ENCODE measurements at places on chromosomes 11 and 22. TPM values are rescaled to one million over a fixed set of nuclear protein-coding genes. Genes with fewer than 3 reads are reported as not detected.

GRCh38 chr11:33669598-33670249 lies 30.9 kb downstream of the C11orf91 start:
- no peak for DNase-seq

DNA sequence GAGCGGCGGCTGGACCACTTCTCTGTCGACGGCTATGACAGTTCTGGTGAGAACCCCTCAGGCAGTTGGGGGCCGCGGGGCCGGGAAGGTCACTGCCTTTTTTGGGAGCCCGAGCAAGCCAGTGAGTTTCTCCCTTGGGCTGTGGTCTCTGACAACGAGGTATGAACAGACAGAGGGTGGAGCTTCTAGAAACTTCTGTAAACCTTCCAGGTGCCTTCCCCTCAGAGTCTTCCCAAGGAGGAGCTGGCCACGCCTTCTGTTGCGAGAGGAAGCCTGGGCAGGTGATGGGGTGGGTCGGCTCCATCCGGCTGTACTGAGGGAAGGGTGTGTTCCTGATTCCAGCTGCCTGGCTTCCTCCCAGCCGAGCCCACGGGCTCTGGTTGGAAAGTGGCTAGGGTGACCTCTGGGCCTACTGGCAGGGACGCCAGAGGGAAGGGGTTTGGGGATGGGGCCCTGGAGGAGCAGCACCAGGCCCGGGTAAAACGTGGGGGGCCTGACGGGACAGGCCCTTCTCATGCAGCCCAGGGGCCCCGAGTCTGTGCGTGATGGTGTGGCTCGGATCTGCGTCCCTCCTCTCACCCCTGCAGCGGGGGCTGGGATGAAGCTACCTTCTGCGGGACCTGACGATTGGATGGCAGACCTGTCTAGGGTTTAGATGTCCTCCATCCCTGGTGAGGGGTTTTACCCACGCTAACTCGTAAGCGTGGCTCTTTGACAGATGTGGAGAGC lies 110.8 kb downstream of the KCNQ1OT1 start:
- peak; percentile 32 for DNase-seq

The ANKK1 gene
- total RNA-seq, result 0.16 TPM

DNA sequence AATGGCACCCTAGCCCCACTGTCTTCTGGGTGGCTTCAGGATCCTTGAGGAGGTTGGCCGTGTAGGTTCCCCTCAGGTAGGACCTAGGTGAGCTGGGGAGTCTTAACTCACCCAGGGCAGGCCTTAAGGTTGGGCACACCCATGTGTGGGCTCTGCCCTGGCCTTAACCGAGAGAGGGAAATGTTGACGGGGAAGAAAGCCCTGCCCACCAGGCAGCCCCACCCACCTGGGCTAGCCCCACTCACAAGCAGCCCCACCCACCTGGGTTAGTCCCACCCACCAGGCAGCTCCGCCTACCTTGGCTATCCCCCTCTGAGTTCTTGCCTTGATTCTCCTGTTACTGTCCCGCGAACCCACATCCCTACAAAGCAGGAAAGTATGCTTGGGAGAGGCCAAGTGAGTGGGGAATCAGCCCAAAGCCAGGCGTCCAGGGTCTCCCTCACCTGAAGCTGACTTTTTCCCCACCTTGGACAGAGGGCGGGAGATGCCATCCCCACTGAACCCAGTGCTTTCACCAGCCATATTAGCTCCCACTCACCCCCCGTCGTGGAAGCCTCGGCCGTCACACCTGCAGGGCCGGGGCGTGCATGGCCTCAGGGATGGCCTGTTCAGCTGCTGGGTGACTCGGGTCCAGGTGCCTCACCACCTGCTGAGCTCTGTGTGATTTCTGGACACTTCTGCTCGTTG lies at the start of gene MYEOV:
Gene MYEOV (plus strand): TSS at position 337 of the 687 bp plus-strand sequence. CDS start 1,200 bp downstream, outside the sequence.
- DNase-seq, result peak; percentile 80

DNA sequence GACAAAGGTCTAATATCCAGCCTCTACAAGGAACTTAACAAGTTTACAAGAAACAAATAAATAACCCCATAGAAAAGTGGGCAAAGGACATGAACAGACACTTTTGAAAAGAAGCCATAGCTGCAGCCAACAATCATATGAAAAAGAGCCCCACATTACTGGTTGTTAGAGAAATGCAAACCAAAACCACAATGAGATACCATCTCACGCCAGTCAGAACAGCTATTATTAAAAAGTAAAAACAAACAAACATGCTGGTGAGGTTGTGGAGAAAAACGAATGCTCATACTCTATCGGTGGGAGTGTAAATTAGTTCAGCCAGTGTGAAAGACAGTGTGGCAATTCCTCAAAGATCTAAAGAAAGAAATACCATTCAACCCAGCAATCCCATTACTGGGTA lies 5.6 kb upstream of the SLC22A25 start:
- DNase-seq, result no peak

DNA sequence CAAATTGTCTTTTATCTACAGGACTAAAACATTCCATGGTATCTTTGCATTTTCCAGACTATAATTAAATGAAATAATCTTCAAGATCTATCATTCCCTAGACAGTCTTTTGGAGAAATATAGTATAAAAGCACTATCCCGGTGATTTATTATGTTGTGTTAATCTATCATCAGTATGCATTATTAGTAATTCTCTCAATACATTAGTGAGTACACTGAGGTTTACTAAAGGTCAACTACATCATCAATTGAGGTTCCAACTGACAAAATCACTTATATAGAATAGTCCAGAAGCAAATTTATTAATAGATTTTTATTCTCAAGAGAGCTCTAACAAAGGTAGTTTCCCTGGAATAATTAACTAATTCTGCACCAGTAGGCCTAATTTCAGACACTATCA lies 169.6 kb downstream of the KCNA4 start:
- DNase-seq, result no peak

The LDHAL6A gene
- not detected for total RNA-seq

DNA sequence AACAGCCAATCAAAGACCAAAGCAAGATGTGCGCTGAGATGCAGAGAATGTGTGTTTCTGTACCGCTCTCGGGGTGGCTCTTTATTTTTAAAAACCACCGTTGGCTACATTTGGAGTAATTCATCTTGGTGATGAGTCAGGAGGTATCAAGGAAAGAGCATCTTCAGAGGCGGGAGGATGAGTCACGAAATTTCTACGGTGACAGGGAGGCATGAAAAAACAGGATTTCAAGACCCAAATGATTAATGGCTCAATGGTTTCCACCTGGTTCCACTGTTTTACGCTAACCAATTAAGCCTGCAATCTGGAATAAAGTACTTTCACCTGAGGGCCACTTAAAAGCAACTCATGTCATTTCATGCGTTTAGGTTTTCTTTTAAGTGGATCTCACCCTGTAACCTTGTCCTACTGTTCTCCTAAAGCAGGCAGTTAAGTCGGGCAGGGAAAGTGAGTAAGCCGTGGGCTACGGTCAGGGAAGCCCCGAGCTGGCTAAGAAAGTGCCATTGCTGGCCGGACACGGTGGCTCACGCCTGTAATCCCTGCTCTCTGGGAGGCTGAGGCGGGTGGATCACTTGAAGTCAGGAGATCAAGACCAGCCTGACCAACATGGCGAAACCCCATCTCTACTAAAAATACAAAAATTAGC lies 74.6 kb downstream of the CELSR1 start:
- DNase-seq, result no peak

GRCh38 chr22:29528144-29528543 lies 25.4 kb downstream of the THOC5 start:
- no peak for DNase-seq

DNA sequence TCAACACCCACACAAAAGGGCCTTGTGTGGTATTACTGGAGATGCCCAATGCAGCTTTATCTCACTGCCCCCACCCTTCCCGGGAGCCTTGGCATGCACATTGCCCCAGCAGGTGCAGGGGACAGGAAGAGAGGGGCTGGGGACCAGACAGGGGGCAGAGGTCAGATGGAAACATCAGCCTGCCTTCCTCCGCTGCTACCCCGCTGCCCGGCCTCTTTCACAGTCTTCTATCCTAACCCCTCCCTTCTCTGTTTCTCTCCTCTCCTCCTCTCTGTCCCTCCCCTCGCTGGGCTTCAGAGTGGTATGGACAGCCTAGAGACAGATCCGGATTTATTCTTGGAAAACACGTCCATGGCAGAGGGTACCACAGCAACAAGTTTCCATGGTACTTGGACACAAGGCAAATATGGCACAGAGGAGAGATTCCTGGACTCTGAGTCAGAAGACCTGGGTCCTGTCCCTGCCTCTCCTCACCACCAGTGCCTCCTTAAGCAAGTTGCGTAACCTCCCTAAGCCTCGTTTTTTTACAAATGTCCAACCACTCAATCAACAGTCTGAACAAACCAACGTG lies 8.3 kb upstream of the IGSF9B start:
- no peak for DNase-seq

The CNIH2 gene
- 1.1 TPM for total RNA-seq

DNA sequence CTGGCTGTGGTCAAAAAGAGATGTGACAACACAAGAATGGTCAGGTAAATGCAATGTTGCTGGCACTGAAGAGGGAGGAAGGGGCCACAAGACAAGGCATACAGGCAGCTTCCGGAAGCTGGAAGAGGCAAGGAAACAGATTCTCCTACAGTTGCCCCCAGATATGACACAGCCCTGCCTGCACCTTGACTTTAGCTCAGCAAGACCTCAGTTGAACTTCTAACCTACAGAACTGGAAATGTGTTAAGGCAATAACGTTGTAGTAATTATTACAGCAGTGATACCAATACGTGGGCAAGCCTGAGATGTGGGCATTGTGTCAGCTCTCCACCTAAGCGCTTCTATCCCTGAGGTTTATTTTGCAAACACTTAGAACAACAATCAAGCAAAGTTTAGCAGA lies 4.2 kb upstream of the KIAA0930 start:
- DNase-seq, result no peak

DNA sequence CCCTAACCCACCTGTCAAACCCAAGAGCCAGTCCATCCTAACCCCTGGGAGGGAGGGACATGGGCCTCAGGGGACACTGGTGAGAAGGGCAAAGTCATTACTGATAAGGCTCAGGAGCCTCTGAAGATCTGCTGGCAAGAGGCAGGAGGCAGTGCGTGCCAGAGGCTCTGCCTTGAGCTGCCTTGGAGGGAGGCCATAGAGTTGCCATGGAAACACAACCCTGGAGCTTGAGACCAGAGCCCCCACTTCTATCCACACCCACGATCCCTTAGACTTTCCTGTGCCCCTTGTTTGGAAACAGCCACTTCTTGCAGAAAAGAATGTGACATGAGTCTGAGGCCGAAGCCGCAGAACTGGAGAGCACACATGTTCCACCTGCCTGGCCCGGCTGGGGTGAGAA lies 89.7 kb upstream of the CSNK2A3 start:
- DNase-seq, result no peak

GRCh38 chr11:62394825-62395538 lies 23.9 kb upstream of the SCGB1A1 start:
- peak; percentile 91 for DNase-seq

The TMEM45B gene
- 0.72 TPM for total RNA-seq

DNA sequence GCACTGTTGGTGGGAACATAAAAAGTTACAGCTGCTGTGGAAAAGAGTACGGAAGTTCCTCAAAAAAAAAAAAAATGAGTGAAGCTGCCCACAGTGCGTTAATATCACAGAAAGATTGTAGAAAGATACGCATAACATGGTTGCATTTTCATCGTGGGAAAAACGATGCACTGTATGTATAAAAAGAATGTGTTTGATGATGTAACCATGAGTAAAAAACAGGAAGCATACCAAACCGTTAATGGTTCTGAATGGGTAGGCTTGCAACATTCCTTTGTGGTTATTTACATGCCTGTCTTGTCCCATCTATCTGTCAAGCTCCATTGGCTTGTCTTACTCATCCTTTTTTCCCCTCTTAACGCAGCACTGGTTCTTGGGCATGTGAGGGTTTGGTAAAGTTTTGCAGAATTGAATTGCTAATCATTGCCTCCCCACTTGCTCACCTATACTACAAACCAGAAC lies 33.8 kb upstream of the DKK3 start:
- no peak for DNase-seq

DNA sequence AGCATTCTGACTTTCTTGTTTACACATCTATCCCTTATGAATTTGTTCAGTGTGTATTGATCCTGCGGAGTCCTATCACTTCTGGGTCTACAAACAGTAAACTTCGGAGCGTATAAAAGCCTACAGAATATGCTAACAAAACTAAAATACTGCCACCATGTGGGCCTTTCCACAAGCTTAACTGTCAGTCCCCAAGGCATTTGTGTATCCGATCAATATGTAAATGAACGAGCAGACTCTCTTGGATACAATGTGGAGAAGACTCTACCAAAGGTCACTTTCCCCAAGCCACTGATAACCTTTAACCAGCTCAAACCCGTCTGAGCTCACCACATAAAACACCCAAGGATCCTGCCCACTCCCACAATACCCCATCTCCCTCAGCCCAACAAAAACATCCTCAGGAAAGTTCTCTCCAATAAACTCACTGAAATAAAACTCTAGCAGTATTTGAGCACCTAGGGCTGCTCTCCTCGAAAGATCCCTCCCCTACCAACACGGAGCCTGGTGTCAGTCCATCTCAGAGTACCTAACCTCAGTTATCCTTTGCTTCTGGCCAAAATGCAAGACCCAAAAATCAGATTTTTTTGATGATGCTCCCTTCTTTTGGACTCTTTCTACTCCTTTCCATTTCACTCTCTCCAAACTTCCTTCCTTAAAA lies 17.8 kb downstream of the ADA2 start:
- no peak for DNase-seq

- no peak for DNase-seq
Observed at GRCh38 chr11:1581976-1582375, 3.1 kb downstream of the KRTAP5-1 start.

GRCh38 chr11:64679846-64680245 lies 43.2 kb downstream of the NRXN2 start:
- DNase-seq, result no peak

The SLC25A45 gene
- 9.1 TPM for total RNA-seq

DNA sequence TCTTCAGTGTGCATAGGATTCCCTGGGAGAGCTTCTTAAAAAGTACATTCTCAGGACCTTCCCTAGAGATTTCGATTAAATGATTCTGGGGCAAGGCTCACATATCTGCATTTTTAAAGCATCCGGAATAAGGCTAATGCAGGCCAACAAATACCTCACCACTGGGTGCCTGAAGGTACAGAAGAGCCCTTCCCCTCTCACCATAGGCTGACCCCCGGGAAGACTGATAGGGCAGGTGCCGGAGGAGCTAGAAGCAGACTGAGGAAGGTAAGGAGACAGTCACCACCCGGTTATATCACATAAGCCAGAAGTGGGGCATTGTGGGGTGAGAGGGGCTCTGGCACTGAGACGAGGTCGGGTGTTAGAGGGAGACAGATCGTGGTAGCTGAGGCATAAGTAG lies 1059.3 kb downstream of the NTM start:
- DNase-seq, result no peak

The PAX6 gene
- total RNA-seq, result not detected

DNA sequence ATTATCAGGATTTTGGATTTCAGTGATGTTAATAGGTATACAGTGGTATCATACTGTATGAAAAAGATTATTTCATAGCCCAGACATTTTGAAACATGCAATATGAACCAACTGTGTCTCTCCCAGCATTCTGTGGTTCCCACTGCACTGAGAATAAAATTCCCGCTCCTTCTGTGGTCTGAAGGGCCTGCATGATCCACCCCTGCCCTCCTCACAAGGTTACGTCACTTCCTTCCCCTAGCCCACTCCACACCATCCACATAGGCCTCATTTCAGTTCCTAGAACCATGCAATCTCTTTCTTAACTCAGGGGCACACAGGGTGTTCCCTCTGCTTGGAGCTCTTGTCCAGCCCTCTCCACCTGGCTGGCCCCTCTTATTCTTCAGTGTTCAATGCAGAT lies 103.1 kb downstream of the TSPAN18 start:
- no peak for DNase-seq

- no peak for DNase-seq
Observed at GRCh38 chr11:118135796-118136165, 16.8 kb downstream of the SCN4B start.
